ENCODE measurements at places on chromosomes 13 and 19. TPM values are rescaled to one million over a fixed set of nuclear protein-coding genes. Genes with fewer than 3 reads are reported as not detected.

GRCh38 chr19:40200341-40201099, 9.3 kb downstream of the MAP3K10 start:
- DNase-seq = no peak
- peaks cover 17% of the 10 kb centered on the region for H3K36me3 ChIP-seq

The SLC6A16 gene
- total RNA-seq = 0.17 TPM

GRCh38 chr13:70950664-70951063, 842.4 kb upstream of the KLHL1 start:
- H3K4me3 ChIP-seq = no peak overlapping the region
- H3K27me3 ChIP-seq = no peaks in the 10 kb centered on the region
- no peaks in the 10 kb centered on the region for H3K36me3 ChIP-seq
- no peak overlapping the region for H3K27ac ChIP-seq
- DNase-seq = no peak

- no peak for DNase-seq
- peak within 1 kb of the TSS; percentile 70 for H3K27ac ChIP-seq
- H3K4me3 ChIP-seq = no peak within 1 kb of the TSS
- H3K4me1 ChIP-seq = peaks cover 6% of the 10 kb centered on the region
Measured at GRCh38 chr19:11538232-11539036, at the start of gene CNN1. TSS of gene CNN1 (plus strand) at chr19:11538851. CDS start at chr19:11538928, 77 bp downstream.

The LILRA1 gene
- 0.30 TPM for total RNA-seq

DNA sequence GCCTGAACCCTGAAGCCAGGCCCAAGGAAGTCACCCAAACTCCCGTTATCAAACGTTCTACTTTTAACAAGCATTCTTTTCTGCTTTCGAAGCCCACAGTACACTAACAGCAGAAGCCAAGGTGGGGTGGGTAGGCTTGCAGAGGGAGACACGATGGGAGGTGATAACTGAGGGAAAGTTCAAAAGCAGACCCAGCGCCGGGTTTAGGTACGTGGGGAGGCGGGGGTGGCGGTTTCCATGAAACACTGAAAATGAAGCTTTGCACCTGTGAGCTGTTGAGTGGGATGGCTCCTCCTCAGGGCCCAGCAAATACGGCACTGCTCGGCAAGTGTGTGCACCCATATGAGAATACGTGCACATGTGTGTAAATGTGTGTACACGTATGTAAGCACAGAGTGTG, 49.8 kb downstream of the KLF2 start:
- no peak overlapping the region for H3K27ac ChIP-seq
- peaks cover 30% of the 10 kb centered on the region for H3K36me3 ChIP-seq
- H3K27me3 ChIP-seq = no peaks in the 10 kb centered on the region
- H3K4me3 ChIP-seq = no peak overlapping the region
- H3K4me1 ChIP-seq = no peaks in the 10 kb centered on the region

GRCh38 chr13:97005625-97006262, 11.5 kb upstream of the OXGR1 start:
- H3K4me1 ChIP-seq = no peaks in the 10 kb centered on the region
- H3K4me3 ChIP-seq = no peak overlapping the region
- H3K27ac ChIP-seq = no peak overlapping the region
- H3K36me3 ChIP-seq = no peaks in the 10 kb centered on the region
- DNase-seq = no peak

The GGN gene
- 0.61 TPM for total RNA-seq

GRCh38 chr19:12596927-12597548, 13.6 kb downstream of the ZNF490 start:
- H3K4me1 ChIP-seq = no peaks in the 10 kb centered on the region
- no peak overlapping the region for H3K4me3 ChIP-seq
- H3K27ac ChIP-seq = no peak overlapping the region
- no peak for DNase-seq
- H3K27me3 ChIP-seq = no peaks in the 10 kb centered on the region

- DNase-seq = no peak
- no peaks in the 10 kb centered on the region for H3K27me3 ChIP-seq
- no peak overlapping the region for H3K27ac ChIP-seq
Measured at GRCh38 chr13:38784036-38784880, 97.4 kb downstream of the FREM2 start.

DNA sequence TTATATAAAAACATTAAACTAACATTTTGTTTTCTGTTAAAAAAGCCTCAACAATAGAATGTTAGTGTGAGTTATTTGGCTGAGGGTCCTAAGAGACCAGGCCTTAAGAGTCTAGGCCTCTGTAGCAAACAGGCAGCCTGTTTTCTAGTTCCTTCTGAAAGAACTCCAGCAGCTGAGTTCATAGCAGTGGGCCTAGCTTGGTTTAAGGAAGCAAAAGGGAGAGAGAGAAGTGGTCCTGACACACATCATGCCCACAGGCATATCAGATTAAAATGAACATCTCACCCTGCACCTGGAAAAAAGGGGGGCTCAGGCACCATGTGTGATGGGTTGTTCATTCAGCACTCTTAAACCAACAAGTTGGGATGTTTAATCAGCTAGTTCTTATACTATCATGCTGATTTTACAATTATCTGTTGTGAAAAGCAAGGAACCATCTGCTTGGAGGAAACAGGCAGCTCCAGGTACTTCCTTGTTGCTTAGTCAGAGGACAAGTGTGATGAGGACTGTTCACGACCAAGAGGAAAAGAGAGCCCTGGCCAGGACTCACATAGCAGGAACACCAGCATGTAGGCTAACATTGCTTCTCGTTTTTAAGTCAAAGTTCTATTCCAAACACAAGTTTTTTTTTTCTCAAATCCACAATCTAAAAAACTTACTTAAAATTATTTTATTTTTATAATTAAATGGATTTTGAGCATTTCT, 81.3 kb upstream of the FRY start:
- H3K27me3 ChIP-seq = no peaks in the 10 kb centered on the region
- H3K36me3 ChIP-seq = no peaks in the 10 kb centered on the region
- DNase-seq = no peak
- H3K4me1 ChIP-seq = no peaks in the 10 kb centered on the region
- H3K4me3 ChIP-seq = no peak overlapping the region

The KL gene
- 0.94 TPM for total RNA-seq

DNA sequence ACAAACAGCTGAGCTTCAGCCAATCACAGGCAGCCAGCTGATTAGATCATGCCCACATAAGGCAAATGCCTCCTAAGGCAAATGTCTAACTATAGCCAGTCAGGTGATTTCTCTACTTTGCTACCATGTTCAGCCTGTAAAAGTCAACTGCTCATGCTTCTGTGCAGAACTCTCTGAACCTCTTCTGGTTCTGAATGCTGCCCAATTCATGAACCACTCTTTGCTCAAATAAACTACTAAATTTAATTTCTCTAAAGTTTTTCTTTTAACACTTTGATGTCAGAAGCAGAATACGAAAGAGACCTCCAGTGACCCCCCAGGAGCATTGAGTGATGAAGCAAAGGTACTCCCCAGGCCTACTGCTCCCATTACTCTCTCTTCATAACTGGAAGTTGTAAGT, 240.7 kb upstream of the IPO5 start:
- H3K27ac ChIP-seq = no peak overlapping the region
- no peak for DNase-seq
- no peaks in the 10 kb centered on the region for H3K4me1 ChIP-seq
- no peaks in the 10 kb centered on the region for H3K36me3 ChIP-seq

The NLRP4 gene
- total RNA-seq = not detected
